A549 treated with dexamethasone at 1 μM for 4 hours (cell line): ENCODE measurements at places on chromosomes 6 and 20. TPM values are rescaled to one million over a fixed set of nuclear protein-coding genes. Genes with fewer than 3 reads are reported as not detected.

The ADGB gene
- total RNA-seq = not detected in 5 replicates

The WFDC8 gene
- not detected in 5 replicates for total RNA-seq

The HFE gene
- 11.0 to 15.1 TPM (median 14.1 TPM) in 5 replicates for total RNA-seq

The TINAG gene
- total RNA-seq = 0.14 TPM in 1 of 5 replicates, not detected in the others

The IMPG1 gene
- total RNA-seq = not detected in 5 replicates

The TMEM74B gene
- total RNA-seq = 2.4 to 3.5 TPM (median 3.1 TPM) in 5 replicates
